ENCODE measurements at places on chromosomes 3 and 15.

- no peak for DNase-seq
These were observed 284.5 kb upstream of the MME start for GRCh38 chr3:154795582-154795981.

GRCh38 chr15:41790169-41790568, 15.9 kb downstream of the MAPKBP1 start:
- DNase-seq = no peak

DNA sequence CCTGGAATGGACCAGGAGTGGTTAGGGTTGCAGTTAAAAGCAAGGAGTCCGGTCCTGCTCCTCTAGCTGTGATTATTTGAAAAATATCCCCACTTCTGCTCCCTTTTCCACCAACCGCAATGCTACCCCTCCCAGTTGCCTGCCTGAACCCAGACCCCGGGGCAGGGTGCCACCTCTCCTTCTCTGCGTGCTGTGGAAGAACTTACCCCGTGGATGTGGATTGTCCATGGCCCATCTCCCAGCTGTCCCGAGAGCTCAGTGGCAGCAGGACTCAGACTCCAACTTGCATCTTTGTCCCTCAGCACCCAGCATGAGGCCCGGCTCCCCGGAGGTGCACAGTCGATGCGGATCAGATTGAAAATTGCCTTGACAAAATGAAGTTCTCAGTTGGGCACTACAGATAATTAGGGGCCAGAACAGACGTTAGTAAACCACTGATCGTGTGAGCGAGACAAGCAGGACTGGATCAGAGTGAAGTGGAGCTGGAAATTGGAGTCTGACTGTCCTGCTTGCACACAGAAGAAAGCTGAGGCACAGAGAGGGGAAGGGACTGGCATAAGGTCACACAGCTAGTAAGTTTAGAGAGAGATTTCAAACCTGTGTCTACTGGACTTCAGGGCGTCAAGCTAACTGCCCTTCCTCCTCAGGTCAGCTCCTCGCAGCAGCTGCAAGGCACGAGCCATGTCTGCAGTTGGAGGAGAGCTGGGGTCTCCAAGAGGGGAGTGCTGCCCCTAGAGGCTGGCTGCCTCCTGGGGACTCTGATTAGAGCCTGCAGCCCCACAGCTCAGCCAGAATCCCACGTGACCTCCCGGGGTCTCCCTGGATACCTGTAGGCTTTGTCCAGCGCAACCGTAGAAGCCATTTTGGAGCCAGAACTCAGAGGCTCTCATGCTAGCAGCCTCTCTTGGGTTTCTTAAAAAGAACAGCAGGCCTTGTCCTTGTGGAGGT, 14.7 kb downstream of the SLC6A1 start:
- DNase-seq = no peak

DNA sequence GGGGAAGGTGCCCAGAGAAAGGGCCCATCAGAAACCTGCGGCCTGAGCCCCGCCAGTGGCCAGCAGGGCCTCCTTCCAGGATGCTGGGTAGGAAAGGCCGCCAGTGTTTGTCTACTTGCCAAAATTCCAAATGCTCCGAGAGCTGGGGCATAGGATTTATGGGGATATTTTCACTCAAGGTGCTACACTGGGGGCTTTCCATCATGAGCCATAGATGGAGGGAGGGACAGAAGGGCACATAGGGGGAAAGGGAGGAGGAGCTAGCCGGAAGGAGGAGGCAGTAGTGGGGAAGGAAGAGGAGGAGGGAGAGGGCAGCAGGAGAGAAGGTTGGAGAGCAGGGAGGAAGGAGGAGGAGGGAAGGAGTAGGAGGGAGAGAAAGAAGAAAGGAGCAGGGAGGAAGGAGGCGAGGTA, 494.7 kb upstream of the PROK2 start:
- no peak for DNase-seq

- no peak for DNase-seq
These were observed 292.4 kb upstream of the CBLB start for GRCh38 chr3:106161246-106161645.

DNA sequence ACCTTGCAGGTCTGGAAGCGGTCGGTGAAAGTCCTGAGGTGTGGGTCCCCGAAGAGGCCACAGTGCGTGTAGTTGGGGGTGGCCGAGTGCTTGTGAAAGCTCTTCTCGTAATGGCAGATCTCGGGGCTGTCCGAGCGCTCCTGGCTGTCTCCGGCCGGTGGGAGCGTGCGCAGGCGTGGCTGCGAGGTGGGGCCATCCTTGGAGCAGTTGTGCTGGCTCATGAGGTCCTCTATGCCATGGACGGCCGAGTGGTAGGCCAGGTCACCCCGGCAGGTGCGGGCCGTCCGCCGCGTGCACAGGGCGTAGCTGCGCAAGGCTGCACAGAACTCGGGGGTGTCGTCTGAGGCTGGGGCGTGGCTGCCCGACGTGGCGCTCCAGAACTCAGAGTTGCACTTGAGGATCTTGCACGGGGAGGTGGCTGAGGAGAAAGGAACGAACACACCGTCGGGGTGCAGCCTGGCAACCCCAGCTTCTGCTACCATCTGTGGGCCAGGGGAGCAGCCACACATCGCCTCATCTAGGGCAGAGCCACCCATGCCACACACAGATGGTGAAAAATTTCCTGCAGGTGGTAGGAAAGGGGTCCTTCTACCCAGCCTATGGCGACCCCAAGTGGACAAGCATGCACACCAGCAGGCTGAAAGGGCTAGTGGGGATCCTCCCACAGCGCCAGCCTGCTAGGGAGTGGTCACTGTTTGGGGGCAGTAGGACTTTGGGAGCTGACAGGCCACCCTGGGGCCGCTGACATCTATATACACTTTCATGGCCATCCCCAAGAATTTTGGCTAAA, 36.7 kb downstream of the RGMA start:
- no peak for DNase-seq

- no peak for DNase-seq
These were observed 127.3 kb downstream of the RAP2B start for GRCh38 chr3:153289334-153289808.

DNA sequence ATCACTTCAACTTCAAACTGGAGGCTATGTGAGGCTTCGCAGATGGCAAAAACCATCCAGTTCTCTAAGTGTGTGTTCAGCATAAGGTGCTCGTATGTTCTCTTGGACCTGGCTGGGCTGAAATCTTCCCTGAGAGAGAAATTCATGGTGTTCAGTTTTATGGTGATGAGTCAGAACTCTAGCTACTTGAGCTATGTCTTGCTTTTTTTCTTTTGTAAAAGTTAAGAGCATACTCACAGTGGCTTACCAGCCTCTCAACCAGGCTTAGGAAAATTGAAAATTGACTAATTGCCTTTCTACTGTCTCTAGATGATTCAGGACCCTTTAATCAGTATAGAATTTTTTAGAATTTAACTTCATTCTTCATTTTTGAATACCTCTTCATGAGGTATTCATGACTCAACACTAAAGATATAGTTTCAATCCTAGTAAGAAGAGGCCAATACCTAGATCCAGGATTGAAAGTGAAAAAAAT, 617.5 kb downstream of the TBL1XR1 start:
- no peak for DNase-seq

GRCh38 chr3:152395764-152396163, 127.0 kb downstream of the MBNL1 start:
- no peak for DNase-seq
